ENCODE measurements at places on chromosomes 5 and 9.
A peak's percentile ranks its signal among the peaks of the same experiment; 100 is the strongest.

- H3K27ac ChIP-seq, result no peak within 1 kb of the TSS
- DNase-seq, result no peak
- H3K4me3 ChIP-seq, result no peak within 1 kb of the TSS
- no peaks in the 10 kb centered on the region for H3K4me1 ChIP-seq
- peaks cover 73% of the 10 kb centered on the region for H3K27me3 ChIP-seq
These were observed at the start of gene PCDHGB1 for GRCh38 chr5:141349917-141350619. TSS of gene PCDHGB1 (plus strand) at chr5:141350099. CDS start at chr5:141350261, 162 bp downstream.

DNA sequence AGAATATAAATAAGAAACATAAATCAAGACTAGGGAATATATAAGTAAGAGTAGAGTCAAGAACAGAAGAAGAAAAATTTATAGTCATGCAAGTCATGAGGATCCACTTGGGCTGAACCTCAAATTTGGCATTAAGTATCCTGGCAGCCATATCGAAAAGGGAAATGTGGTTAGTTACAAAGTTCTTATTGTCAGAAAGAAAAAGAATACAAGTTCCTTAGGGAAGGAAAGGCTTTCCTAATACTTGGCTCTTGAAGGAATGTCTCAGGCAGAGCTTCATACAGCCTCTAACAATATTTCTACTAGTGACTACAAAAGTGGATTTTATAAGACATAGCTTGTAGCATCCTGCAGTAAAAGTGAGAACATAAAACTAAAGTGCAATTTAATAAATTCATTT lies 45.4 kb downstream of the TMEM252 start:
- H3K4me3 ChIP-seq, result no peak overlapping the region
- H3K27me3 ChIP-seq, result peaks cover 53% of the 10 kb centered on the region
- H3K4me1 ChIP-seq, result no peaks in the 10 kb centered on the region
- no peaks in the 10 kb centered on the region for H3K36me3 ChIP-seq
- no peak overlapping the region for H3K27ac ChIP-seq

DNA sequence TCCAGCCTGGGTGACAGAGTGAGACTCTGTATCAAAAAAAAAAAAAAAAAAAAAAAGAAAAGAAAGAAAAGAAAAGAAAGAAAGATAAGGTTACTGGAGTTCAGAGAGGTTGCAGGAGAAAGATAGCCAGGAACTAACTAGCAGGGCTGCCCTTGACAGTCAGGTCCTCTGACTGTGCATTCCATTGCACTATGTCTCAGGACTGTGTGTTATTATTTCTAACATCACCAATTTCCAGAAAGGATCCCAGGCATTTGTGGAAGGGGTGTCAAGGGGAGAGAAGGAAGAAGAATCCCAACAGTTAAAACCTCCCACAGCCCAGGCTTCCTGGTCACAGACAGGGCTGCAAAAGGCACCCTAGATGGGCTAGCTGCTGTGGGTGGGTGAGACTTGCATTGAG lies 25.1 kb downstream of the KLF4 start:
- no peaks in the 10 kb centered on the region for H3K36me3 ChIP-seq
- peak overlapping the region; percentile 73 for H3K4me3 ChIP-seq
- peaks cover 62% of the 10 kb centered on the region for H3K27me3 ChIP-seq
- peaks cover 7% of the 10 kb centered on the region for H3K4me1 ChIP-seq
- no peak for DNase-seq

- H3K36me3 ChIP-seq, result no peaks in the 10 kb centered on the region
- H3K27me3 ChIP-seq, result no peaks in the 10 kb centered on the region
- no peak overlapping the region for H3K27ac ChIP-seq
- H3K4me3 ChIP-seq, result no peak overlapping the region
- peaks cover 21% of the 10 kb centered on the region for H3K4me1 ChIP-seq
- DNase-seq, result no peak
These were observed 89.8 kb downstream of the SLC1A3 start for GRCh38 chr5:36696059-36696673.

GRCh38 chr5:125140855-125141254 lies 394.4 kb upstream of the ZNF608 start:
- no peak overlapping the region for H3K4me3 ChIP-seq
- H3K36me3 ChIP-seq, result no peaks in the 10 kb centered on the region
- H3K27me3 ChIP-seq, result no peaks in the 10 kb centered on the region
- no peak overlapping the region for H3K27ac ChIP-seq
- peaks cover 22% of the 10 kb centered on the region for H3K4me1 ChIP-seq

- peaks cover 8% of the 10 kb centered on the region for H3K27me3 ChIP-seq
- DNase-seq, result no peak
- H3K27ac ChIP-seq, result no peak overlapping the region
These were observed 38.9 kb downstream of the NTRK2 start for GRCh38 chr9:84708400-84708799.

- H3K27ac ChIP-seq, result no peak overlapping the region
- no peak overlapping the region for H3K4me3 ChIP-seq
- H3K27me3 ChIP-seq, result no peaks in the 10 kb centered on the region
- H3K36me3 ChIP-seq, result no peaks in the 10 kb centered on the region
These were observed 707.1 kb downstream of the PTPRD start for GRCh38 chr9:9905736-9906135.

DNA sequence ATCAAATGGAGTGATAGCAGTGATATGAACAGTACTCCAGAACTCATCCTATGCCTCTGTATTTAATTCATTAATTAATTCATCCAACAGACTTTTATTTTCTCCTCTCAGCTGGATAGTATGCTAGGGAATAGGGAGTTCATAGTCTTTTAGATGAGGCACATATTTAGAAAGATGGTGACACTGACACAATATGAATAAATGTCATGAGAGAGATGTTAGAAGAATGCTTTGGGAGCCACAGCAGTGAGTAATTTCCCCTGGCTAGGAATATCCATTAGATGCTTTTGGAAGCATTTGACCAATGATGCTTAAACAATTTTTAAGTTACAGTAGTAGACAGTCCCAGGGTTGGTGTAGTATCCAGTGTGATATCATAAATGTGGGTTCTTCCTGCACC lies 428.7 kb upstream of the SGCD start:
- H3K36me3 ChIP-seq, result no peaks in the 10 kb centered on the region
- no peak overlapping the region for H3K27ac ChIP-seq
- H3K4me3 ChIP-seq, result no peak overlapping the region
- H3K27me3 ChIP-seq, result no peaks in the 10 kb centered on the region
- no peak for DNase-seq

DNA sequence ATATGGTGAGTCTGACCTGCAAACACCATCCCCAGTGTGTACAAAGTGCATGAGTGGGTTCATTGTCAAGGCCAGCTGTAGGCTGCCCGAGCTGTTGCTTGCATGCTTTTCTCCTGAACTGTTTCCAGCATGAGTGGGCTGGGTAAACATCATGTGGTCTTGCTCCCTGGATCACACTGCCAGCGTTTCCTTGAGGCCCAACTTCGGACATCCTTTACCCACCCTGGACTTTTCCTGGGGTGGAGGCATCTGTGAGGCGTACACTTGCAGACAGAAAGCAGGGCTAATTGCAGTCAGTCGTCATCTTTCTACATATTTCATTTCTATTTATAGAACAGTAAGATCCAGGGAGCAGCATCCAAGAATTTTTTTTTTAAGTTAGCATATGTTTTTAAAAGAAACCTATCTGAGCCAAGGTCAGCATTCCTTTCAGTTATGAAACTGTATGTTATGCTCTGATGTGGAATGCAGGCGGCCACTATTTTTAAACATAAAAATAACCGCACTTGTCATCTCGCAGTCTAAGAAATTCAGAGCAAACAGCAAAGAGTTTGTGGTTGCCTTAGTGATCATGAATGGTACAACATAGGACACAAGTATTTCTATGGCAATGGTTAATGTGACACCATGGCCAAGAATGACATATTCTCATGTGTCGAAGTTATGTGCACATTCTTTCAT lies 106.5 kb upstream of the DMRT1 start:
- H3K36me3 ChIP-seq, result no peaks in the 10 kb centered on the region
- H3K27me3 ChIP-seq, result no peaks in the 10 kb centered on the region
- DNase-seq, result no peak
- H3K27ac ChIP-seq, result no peak overlapping the region

- no peak for DNase-seq
- peaks cover 35% of the 10 kb centered on the region for H3K4me1 ChIP-seq
- H3K27ac ChIP-seq, result no peak within 1 kb of the TSS
- peak within 1 kb of the TSS; percentile 89 for H3K4me3 ChIP-seq
- H3K27me3 ChIP-seq, result peaks cover 55% of the 10 kb centered on the region
These were observed at the start of gene F2R for GRCh38 chr5:76715736-76716455. TSS of gene F2R (plus strand) at chr5:76716126. CDS start at chr5:76716308, 182 bp downstream.

DNA sequence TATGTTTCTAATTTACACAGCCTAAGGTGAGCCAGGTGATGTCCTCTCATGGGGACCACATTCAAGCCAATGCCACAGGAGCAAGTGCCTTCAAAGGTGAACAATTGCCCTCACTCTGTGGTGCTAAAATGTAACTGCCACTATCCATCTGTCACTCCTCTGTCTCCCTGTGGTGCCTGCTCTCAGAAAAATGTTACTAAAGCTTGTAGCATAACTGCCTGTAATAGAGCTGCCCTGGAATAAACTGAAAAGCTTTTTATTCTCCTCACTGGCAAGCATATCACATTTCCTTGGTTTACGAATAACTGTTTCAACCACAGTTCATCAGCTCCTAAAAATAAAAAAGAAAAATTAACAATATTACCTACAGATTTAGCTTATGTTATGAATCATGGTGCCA lies 142.4 kb downstream of the ST8SIA4 start:
- H3K36me3 ChIP-seq, result no peaks in the 10 kb centered on the region
- no peaks in the 10 kb centered on the region for H3K27me3 ChIP-seq
- no peak overlapping the region for H3K4me3 ChIP-seq
- no peak overlapping the region for H3K27ac ChIP-seq
- no peaks in the 10 kb centered on the region for H3K4me1 ChIP-seq

DNA sequence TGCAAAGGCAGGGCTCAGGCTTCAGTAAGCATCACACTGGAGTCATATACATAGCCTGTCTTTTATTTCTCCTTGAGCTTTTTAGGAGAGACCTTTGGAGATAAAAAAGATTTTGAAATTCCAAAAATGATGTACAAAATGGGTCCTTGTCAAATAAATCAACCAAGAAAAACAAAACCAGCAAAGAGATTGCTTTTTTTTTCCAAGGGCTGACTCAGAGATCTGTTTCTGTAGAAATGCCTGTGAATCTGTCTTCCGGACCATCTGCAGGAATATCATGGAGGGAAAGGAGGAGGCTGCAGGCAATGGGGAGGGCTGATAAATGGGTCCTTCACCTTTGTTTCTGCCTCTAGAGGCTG lies 77.4 kb downstream of the SLIT3 start:
- DNase-seq, result no peak
- no peak overlapping the region for H3K27ac ChIP-seq
- H3K27me3 ChIP-seq, result peaks cover 6% of the 10 kb centered on the region
- no peaks in the 10 kb centered on the region for H3K4me1 ChIP-seq

- H3K27ac ChIP-seq, result no peak overlapping the region
- peaks cover 4% of the 10 kb centered on the region for H3K4me1 ChIP-seq
- no peak for DNase-seq
- no peaks in the 10 kb centered on the region for H3K27me3 ChIP-seq
- H3K36me3 ChIP-seq, result no peaks in the 10 kb centered on the region
- H3K4me3 ChIP-seq, result no peak overlapping the region
These were observed 765.1 kb downstream of the PTPRD start for GRCh38 chr9:9847750-9848149.

- no peaks in the 10 kb centered on the region for H3K36me3 ChIP-seq
- no peaks in the 10 kb centered on the region for H3K27me3 ChIP-seq
- H3K4me1 ChIP-seq, result no peaks in the 10 kb centered on the region
- no peak for DNase-seq
- H3K4me3 ChIP-seq, result no peak overlapping the region
These were observed 1990.5 kb downstream of the MAT2B start for GRCh38 chr5:165495829-165496380.

DNA sequence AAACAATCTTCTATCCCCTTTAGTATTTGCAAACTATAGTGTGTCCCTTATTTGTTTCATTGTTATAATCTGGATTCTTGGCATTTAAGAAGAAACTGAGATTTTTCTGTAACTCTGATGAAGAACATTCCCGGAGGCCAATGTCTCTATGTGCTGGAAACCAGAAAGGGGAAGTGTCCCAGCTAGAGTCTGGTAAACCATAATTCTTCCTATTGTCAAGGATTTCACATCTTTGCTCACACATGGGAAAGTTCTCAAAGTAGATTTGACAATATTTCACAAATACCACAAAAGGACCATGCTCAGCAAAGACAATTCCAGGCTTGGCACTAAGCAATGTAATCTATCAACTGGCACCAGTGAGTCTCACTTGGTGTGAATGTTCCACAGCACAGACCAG lies 146.8 kb downstream of the MUSK start:
- H3K27ac ChIP-seq, result no peak overlapping the region
- no peak for DNase-seq
- no peaks in the 10 kb centered on the region for H3K27me3 ChIP-seq
- H3K4me3 ChIP-seq, result no peak overlapping the region
- no peaks in the 10 kb centered on the region for H3K4me1 ChIP-seq
- H3K36me3 ChIP-seq, result no peaks in the 10 kb centered on the region

DNA sequence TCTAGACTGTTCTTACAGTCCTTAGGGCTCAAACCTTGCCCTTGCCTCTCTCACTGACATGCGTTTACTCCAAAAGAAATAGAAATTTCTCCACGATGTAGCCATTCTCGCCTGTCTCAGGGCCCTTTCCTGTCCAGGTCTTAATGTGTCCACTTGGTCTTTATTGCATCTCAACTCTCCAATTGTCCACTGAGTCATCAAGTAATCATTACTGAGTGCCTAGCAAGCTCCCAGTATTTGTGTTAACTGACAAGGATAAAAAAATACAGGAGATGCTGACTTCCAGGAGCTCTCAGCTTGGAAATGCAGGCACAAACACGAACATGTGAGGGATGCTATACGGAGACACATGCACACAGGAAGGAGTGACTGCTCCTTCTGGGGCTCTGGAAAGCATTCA lies 147.3 kb downstream of the ARSB start:
- H3K36me3 ChIP-seq, result peaks cover 31% of the 10 kb centered on the region
- H3K27me3 ChIP-seq, result no peaks in the 10 kb centered on the region
- DNase-seq, result no peak

DNA sequence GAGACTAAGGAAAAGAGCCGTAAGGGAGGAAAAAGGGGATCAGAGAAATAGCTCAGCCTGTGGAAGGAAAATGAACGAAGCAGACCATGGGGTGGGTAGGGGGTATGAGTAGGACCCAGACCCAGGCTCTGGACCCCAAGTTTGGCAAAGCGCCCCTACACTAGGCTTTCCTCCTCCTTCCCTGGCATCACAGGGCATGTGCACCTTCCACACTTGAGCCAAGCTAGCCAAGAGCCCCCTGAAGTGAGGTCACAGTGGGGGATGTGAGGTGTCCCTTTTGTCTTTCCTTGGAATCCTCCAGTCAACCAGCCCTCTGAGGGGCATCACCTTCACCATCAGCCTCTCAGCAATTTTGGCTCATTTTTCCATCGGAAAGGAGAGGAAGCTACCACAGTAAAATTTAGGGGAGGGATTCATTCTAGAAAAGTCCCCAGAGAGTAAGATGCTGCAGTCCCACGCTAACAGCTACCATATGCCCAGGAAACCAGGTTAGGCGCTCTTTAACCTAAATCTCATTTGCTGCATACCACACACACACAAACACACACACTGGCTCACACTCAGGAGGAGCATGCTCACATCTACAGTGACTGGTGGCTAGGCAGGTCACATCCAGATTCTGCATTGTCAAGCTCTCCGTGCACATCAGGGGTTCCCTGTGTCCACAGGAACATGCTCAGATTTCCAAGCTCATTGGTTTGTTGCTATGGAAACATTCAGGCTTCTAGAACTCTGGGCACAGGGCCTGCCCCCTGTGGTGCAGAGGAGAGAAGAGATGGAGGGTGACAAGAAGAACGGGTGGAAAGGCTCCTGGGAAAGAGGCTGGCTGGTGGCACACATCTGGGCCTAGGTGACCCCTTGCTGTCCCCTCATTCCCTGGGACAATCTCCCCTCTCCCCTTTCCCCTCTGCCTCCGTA lies 9.9 kb downstream of the REEP2 start:
- no peaks in the 10 kb centered on the region for H3K36me3 ChIP-seq
- no peak overlapping the region for H3K27ac ChIP-seq
- H3K4me3 ChIP-seq, result no peak overlapping the region
- H3K27me3 ChIP-seq, result peaks cover 7% of the 10 kb centered on the region
- no peak for DNase-seq
- H3K4me1 ChIP-seq, result peaks cover 5% of the 10 kb centered on the region

All from naive B cell (primary cell).